ENCODE measurements at places on chromosomes 1 and 21.
A peak's percentile ranks its signal among the peaks of the same experiment; 100 is the strongest.

DNA sequence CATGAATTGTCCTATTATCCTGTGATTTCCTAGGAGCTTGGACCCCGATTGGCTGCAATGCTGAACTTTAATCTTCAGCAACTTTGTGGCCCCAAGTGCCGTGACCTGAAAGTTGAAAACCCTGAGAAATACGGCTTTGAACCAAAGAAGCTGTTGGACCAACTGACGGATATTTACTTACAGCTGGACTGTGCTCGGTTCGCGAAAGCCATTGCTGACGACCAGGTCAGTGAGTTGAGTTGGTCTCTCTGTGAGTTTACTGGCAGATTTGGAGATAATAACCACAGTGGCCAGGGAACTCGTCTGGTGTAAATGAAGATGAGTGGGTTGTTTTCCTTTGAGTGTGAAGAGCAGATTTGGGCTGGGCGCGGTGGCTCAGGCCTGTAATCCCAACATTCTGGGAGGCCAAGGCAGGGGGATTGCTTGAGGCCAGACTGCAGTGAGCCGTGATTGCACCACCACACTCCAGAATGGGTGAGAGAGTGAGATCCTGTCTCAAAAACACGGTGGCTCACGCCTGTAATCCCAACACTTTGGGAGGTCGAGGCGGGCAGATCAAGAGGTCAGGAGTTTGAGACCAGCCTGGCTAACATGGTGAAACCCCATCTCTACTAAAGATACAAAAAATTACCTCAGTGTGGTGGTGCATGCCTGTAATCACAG is 39.1 kb upstream of the KIF1B start:
- no peak for DNase-seq

DNA sequence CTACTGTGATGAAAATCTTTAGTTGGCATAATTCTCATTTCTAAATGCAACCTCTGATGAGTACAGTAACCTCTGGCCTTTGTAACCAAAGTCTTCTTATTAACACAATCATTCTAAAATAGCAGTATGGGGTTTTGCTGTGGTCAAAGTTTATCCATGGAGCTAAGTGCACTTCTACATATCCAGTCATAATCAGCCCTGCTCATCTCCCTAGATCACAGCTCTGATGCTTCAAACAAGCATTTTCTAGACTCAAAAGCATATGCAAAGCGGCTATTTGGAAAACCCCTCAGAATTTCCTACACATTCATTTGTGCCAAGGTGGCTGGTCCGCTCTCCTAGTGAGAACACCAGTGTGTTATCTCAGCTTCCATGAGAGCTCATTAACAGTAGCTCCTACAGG is 418.6 kb downstream of the MRPL39 start:
- no peak for DNase-seq

- peak; percentile 30 for DNase-seq
These were observed 6.3 kb downstream of the HPCA start for GRCh38 chr1:32892368-32893197.

GRCh38 chr1:112524251-112524650 is 15.5 kb downstream of the WNT2B start:
- DNase-seq, result no peak

- no peak for DNase-seq
These were observed 8.6 kb upstream of the LRRC8B start for GRCh38 chr1:89516055-89516454.

DNA sequence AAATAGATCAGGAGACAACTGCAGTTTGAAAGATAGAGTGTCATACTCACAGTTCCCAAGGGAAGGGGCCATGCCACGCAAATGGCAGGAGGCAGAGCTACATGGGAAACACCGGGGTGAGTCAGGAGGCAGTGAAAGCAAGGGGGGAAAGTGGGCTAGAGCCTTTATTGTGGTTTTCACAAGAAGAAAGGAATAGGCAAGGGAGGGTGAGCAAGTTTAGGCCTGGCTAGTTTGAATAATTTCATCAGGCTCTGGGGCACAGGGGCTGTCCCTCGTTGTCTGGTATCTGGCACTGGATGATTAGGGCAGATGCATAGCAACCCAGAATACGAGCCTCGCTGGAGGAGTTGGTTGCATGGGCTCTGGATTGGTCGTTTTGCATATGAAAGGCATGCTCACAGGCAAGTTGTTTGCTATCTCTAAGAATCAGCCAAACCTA is 17.0 kb upstream of the ITLN2 start:
- DNase-seq, result no peak

GRCh38 chr1:17194615-17195528 is 10.1 kb upstream of the PADI1 start:
- DNase-seq, result no peak

DNA sequence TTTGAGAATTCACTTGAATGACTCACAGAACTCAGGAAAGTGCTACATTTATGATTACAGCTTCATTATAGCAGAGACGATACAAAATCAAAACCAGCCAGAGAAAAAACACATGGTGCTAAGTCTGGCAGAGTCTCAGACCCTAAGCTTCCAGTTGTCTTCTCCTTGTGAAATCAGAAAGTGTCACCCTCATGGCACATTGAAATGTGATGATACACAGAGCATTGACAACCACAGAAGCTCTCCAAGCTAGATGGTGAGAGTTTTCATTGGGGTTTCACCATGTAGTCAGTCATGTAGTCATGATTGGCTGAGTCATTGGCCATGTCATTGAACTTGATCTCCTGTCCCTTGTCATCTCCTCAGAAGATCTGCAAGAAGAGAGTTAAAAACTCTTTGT is 526.6 kb downstream of the MRPL39 start:
- DNase-seq, result peak; percentile 5

- DNase-seq, result peak; percentile 82
These were observed 5.3 kb downstream of the TRAF3IP3 start for GRCh38 chr1:209761011-209761635.

- DNase-seq, result peak; percentile 93
These were observed 112.9 kb upstream of the IPO9 start for GRCh38 chr1:201715801-201716741.

GRCh38 chr1:112769611-112770010 is 54.5 kb upstream of the PPM1J start:
- no peak for DNase-seq

DNA sequence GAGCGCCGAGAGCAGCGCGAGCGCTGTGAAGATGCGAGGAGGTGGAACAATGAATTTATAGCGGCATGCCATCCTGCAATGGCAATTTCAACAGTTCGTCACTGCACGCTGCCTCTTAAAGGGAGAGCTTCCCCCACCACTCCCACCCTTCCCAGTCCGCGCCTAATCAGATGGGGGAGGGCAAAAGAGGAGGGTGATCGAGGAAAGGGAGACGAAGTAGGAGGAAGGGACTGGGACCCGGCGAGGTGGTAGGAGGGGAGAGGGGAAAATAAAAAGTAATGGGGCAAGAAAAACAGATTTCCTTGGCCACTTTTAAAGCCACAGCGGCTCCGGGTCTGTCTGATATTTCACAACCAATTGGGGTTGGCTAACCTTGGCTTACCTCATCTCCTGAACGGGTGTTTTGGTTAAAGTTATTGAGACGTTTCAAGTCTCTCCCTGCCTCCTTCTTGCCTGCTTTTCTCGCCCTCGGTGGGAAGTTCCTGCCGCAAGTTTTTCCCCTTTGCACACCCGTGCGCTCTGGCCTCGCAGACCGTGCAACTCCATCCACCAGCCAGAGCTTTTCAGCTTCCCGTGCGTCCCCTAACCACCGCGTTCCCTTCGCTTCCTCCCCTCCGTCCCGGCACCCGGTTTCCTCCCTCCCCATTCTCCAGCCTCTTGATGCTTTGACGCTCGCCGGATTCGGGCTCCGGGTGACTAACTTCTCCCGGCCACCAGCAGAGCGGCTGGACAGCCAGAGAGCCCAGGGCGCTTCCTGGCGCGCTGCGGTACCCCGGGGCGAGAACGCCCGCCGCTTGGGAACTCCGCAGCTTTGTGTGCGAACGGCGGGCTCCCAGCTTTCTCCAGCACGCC is at the start of gene ADAMTS5:
Gene ADAMTS5 (minus strand): TSS at position 27 of the 852 bp plus-strand sequence. CDS start 697 bp downstream, outside the sequence.
- peak; percentile 69 for DNase-seq

- no peak for DNase-seq
These were observed 49.2 kb upstream of the POFUT2 start for GRCh38 chr21:45336870-45337269.

DNA sequence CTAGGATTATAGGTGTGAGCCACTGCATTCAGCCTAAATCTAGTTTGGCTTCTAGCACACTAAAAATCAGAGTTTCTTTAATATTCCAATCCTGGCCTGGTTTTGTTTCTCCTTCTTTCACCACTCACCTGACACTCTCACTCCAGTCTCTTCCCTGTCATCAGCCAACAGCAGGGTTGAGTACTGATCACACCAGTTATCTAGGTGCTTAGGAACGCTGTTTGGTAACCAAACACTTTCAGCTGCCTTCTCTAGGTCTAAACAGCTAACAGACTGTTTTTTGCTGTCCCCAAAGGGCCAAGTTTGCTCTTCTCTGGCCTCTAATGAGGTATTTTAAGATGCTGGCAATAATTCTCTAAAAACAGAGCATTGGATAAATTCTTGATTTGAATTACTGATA is 17.7 kb upstream of the FRRS1 start:
- DNase-seq, result no peak

DNA sequence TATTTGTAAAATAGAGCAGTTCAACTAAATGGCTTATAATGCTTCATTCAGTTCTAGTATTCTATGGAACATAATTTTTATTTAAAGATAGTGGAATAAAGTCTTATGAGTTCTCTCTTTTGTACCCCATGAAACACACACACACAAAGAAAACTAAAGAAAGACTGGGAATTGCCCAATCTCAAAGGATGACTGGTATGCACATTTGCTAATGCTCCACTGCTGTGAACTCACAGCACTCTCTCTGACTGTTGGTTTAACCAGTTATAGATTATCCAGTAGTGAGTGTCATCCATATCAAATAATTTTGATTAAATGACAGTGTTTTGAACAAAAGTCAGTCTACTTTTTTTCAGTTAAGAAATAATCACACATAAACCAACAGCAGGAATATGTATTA is 1082.4 kb upstream of the B3GALT2 start:
- DNase-seq, result no peak

Measured in suppressor macrophage treated with lipopolysaccharide for 4 hours (primary cell).